ENCODE measurements at places on chromosomes 6 and 20.

DNA sequence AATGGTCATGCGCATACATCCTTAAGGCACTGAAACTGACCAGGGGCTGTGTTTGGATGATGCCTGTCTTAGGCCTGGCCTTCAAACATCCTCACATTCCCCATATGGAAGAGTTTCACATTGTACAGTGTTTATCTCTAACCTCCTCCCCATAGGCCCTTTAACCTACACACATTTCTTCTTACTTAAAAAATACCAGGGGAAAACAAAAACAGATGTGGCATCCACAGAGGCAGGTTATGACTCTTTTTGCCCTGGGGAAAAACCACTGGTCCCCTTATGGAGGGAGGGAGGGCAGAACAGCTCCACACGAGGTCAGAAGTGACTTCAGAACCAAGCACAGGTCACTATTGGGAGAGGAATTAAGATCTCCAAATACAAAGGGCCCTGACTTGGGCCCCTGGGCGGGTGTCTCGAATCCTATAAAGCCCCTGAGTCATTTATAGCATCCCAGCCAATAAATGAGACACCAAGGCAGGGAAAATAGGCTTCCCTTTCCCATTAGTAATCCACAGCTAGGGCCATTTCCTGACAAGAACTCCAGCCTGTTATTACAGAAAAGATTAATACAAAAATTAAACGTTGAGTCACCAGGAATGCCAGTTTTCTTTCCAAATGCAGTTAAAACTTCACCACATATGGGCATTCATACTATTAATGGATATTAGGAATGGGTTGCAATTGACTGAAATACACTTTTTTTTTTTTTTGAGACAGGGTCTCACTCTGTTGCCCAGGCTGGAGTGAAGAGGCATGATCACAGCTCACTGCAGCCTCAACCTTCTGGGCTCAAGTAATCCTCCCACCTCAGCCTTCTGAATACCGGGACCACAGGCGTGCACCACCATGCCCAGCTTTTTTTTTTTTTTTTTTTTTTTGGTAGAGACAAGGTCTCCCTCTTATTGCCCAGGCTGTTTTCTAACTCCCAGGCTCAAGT, 107.2 kb downstream of the ATP9A start:
- no peak for DNase-seq

DNA sequence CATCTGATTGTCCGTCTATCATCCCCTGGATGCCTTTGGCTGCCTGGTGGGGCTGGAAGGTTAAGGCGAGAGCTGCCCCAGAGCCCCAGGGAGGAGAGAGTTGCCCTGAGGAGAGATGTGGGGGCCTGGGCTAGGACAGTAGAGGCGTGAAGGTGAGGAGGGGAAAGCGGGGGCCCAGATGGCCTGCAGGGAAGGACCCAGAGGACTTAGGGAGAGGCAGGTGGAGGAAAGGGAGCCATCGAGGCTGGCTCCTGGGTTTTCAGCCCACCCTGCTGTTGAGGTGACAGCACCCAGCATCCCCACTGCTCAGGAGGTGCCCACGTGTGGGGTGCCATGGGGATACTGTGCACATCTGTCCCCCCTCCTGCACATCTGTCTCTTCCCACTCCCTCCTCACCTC, 273.7 kb downstream of the TAF4 start:
- DNase-seq: no peak

DNA sequence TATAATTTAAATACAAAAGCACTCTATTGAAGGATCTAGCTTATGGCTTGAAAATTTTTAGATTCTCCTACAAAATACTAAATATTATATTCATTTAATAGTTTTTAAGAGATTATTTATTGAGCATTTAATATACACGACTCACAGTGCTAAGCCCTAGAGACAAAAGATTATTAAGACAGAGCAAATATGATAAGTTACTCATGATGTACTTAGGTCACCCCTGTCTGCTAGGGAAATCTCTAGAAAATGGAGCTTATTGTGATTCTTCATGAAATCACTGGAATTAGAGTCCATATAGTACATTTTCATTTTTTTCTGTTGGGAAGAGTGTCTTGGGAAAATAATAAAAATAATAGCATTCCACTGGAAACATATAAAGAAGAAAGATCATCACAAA, 37.8 kb downstream of the BEND6 start:
- DNase-seq: no peak

- DNase-seq: no peak
Observed at GRCh38 chr6:110040716-110041115, 62.6 kb downstream of the GPR6 start.

GRCh38 chr6:3627501-3627900, 124.0 kb downstream of the PXDC1 start:
- no peak for DNase-seq

GRCh38 chr6:111775145-111775922, 97.9 kb downstream of the FYN start:
- no peak for DNase-seq

GRCh38 chr20:8322662-8323217, 190.7 kb downstream of the PLCB1 start:
- no peak for DNase-seq

- no peak for DNase-seq
Observed at GRCh38 chr6:33007831-33008400, 1.5 kb downstream of the HLA-DOA start.

DNA sequence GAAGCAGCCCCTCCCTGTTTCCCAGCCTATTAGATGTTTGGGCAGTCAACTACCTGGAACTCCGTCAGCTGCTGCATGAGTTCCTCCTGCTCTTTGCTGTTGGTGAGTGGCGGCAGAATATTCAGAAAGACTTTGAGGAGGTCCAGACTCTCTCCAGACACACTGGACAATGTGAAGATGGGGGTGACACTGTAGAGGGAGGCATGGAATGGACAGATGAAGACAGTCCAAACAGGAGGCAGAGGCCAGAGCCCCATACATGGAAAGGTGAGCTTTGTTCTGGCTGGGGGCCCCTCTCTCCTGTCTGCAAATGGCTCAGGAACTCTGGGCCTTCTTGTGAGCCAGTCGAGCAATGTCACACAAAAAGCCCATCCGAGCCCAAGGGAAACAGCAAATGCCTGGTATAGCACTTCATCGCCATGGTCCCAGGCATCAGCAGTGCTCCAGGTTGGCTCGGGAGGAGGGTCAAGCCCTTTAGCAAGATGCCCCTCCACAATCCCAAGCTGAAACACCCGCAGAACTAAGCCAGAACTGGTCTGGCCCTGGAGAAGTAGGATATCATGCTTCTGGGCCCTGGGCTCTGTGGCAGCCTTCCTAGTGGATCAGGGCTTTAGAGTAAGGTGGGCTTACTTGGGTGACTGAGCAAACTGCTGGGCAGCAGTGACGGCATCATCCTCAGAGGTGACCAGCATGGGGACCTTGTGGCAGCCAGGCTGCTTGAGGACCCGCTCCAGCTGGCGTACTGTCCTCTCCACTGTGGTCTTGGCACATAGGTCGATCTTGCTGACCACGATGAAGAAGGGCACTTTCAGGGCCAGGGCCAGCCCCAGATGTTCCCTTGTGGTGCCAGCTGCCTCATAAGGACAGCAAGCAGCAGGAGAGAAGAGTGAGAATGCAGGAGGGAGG, 4.9 kb downstream of the GTPBP2 start:
- no peak for DNase-seq

- no peak for DNase-seq
Observed at GRCh38 chr20:1697592-1697991, 40.0 kb upstream of the SIRPG start.

- no peak for DNase-seq
Observed at GRCh38 chr6:24228681-24229255, 102.8 kb downstream of the NRSN1 start.

- DNase-seq: no peak
Observed at GRCh38 chr6:89984926-89985750, 90.9 kb downstream of the GJA10 start.

GRCh38 chr6:136526196-136526930, 23.9 kb downstream of the MAP7 start:
- DNase-seq: no peak

- no peak for DNase-seq
Observed at GRCh38 chr6:140345935-140346334, 971.5 kb upstream of the CITED2 start.

DNA sequence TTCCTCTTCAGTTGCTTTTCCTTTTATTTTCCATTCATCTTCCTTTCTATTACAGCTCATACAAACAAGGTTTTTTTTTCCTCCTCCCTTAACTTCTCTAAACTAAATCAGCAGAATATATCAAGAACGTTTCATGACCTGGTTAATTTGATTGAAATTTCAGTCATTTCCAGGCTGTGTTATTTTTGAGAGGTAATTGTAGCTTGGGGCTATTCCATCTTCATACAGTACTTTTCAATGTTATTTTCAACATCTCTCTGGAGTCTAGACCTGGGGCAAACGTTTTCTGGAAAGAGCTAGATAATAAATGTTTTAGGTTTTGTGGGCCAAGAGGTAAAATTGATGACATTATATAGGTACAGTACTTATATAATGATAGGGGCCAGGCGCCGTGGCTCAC, 4.0 kb upstream of the SLC23A2 start:
- DNase-seq: no peak

- DNase-seq: no peak
Observed at GRCh38 chr20:8389381-8390036, 257.4 kb downstream of the PLCB1 start.

DNA sequence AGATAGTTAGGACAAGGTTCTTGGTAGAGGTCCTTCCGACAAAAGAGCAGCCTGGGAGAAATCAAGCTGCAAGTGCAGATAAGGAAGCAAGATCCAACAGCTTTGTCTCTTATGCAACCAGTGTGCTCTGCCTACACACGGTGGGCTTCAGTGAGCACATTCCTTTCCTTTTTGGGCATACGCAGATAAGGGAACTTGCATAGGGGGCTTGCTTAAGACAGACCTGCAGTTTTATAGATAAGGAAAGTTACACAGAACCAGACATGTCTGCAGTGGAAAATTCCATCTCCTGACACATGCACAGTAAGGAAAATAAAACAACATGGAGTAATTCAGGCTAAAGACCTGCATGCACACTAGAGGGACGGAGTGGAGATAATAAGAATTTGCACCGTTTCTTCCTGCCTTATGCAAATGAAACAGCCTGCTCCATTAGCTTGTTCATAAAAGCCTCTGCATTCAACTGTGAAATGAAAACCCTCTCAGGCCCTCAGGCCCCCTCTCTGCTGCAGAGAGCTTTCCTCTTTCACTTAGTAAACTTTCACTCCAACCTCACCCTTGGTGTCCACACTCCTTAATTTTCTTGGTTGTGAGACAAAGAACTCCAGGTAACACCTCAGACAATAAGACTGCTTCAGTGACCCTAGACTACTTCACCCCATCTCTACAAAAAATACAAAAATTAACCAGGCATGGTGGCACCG, 97.5 kb upstream of the MYLIP start:
- no peak for DNase-seq

GRCh38 chr20:23939641-23940040, 48.9 kb downstream of the GGTLC1 start:
- DNase-seq: no peak

DNA sequence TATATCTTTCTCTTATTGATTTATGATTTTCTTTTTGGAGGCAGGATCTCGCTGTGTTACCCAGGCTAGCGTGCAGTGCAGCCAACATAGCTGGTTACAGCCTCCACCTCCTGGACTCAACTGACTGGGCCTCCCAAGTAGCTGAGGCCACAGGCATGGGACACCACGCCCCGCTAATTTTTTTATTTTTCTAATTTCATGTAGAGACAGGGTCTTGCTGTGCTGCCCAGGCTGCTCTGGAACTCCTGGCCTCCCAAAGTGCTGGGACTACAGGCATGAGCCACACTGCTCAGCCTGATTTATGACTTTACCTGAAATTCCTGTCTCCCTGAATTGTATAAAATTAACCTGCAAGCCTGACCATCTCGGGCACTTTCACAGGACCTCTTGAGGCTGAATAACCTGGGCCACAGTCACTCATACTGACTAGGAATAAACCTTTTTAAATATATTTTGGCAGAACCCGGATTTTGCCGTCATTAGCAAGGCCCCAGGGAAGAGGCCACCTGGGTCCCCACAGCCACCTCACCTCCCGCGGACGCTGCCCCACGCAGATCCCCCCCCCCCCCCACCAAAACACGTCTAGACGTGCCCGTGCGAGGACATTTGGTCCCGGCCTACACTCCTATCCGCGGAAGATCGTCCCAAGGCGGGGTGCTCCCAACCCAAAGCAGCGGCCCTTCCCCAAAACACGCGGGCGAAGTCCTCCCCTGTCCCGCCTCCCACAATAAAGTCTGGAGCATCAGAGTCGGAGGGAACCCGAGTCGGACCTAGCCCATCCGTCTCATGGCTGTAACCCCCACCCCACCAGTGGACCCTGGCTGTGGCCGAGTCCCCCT, 902 bp downstream of the ZNF337 start:
- DNase-seq: no peak

DNA sequence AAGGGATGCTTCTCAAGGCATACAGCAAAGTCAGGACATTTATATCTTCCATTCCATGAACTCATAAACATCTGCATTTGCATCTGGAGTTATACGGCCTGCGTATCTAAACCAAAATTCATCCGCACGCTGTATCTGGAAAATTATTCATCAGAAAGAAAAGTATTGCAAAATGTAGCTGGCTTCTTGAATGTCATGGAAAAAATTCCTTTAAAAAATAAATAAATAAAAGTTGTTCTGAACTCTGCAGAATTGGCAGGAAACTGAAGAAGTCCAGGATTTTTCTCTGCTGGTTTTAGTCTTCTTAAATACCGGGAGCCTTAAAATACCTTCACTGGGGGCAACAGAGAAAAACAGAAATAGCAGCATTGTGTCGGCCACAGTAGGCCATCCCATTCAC, 23.7 kb upstream of the FOXF2 start:
- no peak for DNase-seq

- DNase-seq: no peak
Observed at GRCh38 chr6:1614448-1615150, 4.9 kb downstream of the FOXC1 start.

DNA sequence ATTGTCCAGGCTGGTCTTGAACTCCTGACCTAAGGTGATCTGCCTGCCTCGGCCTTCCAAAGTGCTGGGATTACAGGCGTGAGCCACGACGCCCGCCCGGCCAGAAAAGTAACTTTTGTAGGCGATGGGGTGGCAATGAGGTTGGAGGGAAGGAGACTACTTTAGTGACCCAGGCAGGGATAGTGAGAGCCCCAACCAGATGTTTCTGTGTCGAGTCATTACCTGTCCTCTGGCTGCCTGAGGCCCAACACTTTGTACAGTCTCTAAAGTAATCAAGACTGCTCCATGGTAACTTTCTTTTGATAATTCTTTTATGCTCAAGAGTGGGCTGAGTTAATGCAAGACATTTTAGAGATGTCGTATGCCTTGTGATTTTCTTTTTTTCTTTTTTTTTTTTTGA, 6.8 kb downstream of the SASH1 start:
- no peak for DNase-seq

- DNase-seq: no peak
Observed at GRCh38 chr20:9392892-9393857, 121.2 kb upstream of the LAMP5 start.

All from naive thymus-derived CD8-positive, alpha-beta T cell (primary cell).